ENCODE measurements at places on chromosomes 5 and 9.

- DNase-seq, result no peak
Measured at GRCh38 chr9:61673247-61673646, 483.4 kb downstream of the SPATA31A7 start.

GRCh38 chr5:54148067-54148845, 162.1 kb downstream of the ARL15 start:
- DNase-seq, result no peak

DNA sequence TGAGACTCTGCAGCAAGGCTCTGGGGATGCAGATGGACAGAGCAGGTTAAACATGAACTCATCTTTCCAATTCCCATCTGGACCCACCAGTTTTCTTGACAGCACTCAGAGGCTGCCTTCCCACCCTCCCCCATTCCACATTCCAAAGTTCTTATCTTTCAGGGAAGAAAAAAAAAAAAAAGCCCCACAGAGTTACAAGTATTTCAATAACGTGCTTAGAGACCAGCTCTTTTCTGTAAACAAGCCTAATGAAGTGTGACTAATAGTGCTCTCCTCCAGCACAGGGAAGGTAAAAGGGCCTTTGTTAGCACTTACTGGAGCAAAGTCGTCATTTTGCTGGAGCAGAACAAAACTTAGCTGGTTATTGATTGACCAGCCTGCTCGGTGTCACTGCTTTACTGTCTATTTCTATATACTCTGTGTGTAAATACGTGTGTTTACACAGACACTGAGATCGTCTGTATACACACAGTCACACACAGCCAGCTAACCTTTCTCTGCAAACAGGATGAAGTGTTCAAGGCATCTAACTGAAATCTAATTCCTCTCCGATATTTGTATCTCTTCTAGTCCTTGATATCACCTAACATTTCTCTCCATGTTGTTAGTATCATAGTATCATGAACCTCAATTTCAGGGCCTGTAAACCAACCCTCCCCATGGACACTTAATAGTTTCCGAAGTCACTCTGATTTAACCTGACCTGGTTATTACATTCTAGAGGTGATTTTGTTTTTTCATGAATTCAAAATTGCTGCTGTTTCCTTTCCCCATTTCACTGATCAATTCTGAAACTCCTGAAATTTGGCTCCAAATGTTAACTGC, 84.9 kb downstream of the ZNF608 start:
- DNase-seq, result no peak

DNA sequence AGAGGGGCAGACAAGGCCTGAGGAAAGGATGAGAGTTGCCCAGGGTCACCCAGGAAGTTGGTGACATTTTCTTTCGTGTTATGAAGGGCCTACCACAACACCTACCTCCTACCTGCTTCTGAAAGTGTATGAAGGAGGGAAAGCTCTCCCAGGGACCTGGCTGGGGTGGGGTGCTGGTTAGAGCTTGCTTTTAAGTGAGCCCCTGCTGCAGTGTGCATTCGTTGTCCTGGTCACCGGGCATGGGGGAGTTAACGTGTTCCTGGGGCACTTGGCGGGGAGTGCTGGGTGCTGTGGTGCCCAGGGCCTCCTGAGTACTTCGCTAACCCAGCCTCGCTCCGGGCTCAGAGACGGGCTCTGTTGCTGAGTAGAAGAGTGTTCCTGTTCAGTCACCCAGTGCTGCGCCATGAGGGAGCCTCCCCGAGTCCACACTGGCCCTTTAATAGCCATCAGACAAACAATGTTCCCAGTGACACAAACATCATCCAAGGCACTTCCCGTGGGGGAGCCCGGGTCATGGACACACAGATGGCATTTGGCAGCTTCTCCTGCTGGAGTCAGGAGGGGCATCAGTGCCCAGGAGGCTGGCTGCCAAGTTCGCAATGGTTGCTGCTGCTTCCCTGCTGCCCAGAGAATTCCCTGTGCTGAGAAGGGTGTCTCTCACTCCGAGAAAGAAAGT, 85.7 kb downstream of the AMBP start:
- DNase-seq, result no peak

- DNase-seq, result no peak
Measured at GRCh38 chr5:176870110-176870591, 29.0 kb downstream of the HK3 start.
